ENCODE measurements at places on chromosomes 4 and X.

- no peak for DNase-seq
Measured at GRCh38 chr4:54800831-54801530, 143.2 kb downstream of the KIT start.

GRCh38 chrX:73478961-73479360, 32.1 kb downstream of the CDX4 start:
- DNase-seq = no peak

GRCh38 chr4:153507310-153508073, 41.3 kb downstream of the TMEM131L start:
- DNase-seq = no peak

DNA sequence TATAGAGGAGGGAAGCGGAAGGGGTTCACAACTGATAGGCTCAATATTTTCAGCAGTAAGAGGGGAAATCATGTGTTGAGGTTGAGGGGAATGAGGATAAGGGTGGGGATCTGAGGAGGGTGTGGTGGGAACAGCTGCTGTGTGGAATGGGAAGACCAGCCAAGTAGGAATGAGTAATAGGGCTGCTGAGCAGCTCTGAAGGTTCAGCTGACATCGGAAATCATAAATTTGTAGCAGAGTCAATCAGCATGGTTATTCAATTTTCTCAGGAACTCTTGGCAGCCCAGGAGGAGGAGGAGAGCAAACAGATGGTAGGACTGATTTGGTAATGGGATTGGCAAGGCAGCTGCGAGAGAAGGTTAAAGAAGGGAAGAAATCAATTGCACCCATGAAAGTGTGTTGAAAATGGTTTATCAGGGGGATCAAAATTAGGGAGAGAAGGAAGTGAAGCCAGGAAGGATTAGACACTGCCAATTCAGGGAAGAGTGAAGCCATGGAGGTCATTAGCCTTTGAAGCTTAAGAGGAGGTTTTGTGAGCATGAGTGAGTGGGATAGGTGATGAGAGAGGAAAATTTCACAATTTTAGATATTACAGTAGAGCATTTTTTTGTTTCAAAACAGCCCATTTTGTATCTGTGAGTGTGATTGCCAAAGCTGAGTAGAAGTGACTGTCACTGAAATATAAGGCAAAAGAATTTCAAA, 82.6 kb downstream of the PCDH7 start:
- peak; percentile 88 for DNase-seq

GRCh38 chr4:108224611-108225053, 55.9 kb upstream of the LEF1 start:
- no peak for DNase-seq

GRCh38 chr4:2393353-2394270, 24.8 kb downstream of the ZFYVE28 start:
- DNase-seq = no peak

DNA sequence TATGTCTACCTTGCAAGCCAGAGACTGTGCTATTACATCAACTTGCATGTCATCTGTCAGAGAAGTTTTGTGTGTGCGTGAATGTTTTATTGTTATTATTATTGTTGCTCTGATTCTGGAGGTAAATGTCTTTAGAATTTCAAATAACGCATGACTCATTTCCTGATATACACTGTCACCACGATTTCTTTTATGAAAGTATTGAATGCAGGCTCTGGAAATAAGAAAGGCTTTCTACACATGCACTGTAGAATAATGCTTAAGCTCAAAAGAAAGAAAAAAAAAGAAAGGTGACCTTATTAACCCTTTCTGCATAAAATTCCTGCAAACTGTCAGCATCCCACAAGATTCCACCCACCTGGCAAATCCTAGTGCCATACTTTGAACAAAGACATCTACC, 632.9 kb downstream of the ZNF674 start:
- DNase-seq = no peak

- DNase-seq = no peak
Measured at GRCh38 chrX:78322863-78323262, 4.5 kb downstream of the CYSLTR1 start.

GRCh38 chr4:29311247-29311646, 1408.9 kb upstream of the PCDH7 start:
- DNase-seq = no peak

- no peak for DNase-seq
Measured at GRCh38 chr4:149441338-149441737, 374.3 kb downstream of the IQCM start.

- no peak for DNase-seq
Measured at GRCh38 chr4:38534344-38535045, 129.5 kb upstream of the KLF3 start.

GRCh38 chr4:138408758-138409157, 166.6 kb upstream of the SLC7A11 start:
- DNase-seq = no peak

DNA sequence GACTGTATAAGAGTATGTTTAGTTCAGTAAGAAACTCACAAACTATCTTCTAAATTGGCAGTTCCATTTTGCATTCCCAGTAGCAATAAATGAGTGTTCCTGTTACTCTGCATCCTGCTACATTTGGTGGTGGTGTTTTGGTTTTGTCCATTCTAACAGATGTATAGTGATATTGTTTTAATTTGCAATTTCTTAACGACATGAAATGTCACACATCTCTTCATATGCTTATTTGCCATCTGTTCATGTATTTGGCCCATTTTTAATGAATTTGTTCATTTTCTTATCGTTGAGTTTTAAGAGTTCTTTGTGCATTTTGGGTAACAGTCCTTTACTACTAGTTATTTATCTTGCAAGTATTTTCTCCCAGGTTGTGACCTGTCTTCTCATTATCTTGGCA, 232.2 kb downstream of the TMA16 start:
- DNase-seq = no peak

DNA sequence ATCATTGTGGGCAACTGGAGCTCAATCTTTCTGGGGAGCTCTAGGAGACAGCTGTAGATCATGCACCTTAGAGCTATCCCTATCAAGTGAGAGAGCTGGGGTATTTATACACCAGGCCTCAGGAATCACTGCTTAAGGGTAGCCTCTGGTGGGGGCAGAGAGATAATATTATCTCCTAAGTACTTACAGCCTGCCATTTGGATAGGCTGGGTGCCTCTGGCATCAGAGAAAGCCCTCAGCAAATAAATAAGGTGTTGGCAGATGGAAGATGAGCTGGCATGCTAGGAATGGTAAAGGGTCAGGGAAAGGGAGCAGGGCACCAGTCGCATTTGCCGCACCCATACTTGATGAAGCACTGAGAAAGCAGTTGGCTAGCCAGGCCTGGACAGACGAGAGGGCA, 75.9 kb downstream of the HCCS start:
- no peak for DNase-seq

GRCh38 chr4:56762484-56763250, 58.8 kb downstream of the SPINK2 start:
- no peak for DNase-seq

- peak; percentile 47 for DNase-seq
Measured at GRCh38 chrX:41779030-41779564, 55.1 kb downstream of the GPR82 start.

DNA sequence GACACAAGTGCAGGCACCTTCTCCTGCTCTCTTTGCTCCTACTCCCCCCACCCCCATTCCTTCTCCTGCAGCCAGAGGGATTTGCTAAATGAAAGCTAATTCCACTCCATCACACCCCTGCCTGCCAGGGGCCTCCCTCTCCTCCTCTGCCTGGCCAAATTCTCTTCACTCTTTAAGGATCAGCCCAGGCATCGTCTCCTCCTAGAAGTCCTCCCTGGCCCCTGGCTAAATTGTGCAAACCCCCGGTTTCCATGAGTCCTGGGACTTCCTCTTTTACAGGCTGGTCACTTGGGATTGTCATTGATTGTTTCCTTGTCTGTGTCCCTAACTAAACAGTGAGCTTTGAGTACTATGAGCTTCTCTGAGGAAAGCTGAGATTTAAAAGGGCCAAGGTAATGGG, 8.7 kb upstream of the ABLIM2 start:
- DNase-seq = no peak

Data from HCT116 (cell line).